Stimulated activated CD4-positive, alpha-beta T cell treated with anti-CD3 and anti-CD28 coated beads, Interleukin-15, amount 100 ng/mL, for 48 hours (primary cell): ENCODE measurements at places on chromosomes 4 and X.

DNA sequence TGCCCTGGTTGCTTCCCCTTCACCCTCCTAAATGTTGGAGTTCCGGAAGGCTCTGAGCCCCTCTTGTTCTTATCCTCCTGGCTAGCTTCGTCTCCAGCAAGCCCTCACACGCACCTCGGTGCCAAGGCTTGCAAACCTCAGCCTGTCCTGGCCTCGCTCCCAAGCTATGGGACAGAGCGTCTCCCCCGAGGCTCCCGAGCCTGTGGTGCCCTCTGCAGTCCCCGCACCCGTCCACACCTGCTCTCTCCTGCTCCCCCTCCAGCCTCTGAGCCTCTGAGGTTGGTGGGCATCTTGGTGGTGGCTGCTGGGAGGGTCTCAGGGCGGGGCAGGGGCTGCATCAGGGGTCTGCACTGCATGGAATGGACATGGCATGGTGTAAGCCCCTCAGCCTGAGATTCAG, 63.2 kb downstream of the TRMT44 start:
- DNase-seq, result no peak

GRCh38 chr4:8252301-8253173, 17.0 kb upstream of the HTRA3 start:
- no peak for DNase-seq

GRCh38 chr4:144399927-144400326, 246.0 kb upstream of the HHIP start:
- DNase-seq, result no peak

- DNase-seq, result no peak
These were observed 482.5 kb downstream of the RPA4 start for GRCh38 chrX:97366237-97366636.

DNA sequence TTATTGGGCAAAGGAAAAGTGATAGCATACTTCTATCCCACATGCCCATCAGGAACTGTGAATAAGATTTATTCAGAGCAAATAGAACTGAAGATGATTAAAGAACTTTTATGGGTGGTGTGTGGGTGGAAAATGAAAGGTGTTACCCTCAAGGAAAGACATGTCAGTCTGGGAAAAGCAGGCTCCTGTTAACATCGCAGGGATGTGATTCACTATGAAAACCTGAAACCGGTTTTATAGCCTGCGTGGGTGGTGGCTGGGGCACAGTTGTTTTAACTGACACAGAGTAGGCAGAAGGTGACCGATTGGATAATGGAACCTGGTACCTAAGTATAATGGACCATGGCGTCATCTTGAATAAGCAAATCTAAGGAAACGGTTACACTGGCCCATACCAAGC, 61.3 kb upstream of the CASK start:
- no peak for DNase-seq
